ENCODE measurements at places on chromosomes 7 and 10.
A peak's percentile ranks its signal among the peaks of the same experiment; 100 is the strongest.

- DNase-seq = peak; percentile 87
Measured at GRCh38 chr10:121069061-121069850, 218.1 kb downstream of the WDR11 start.

DNA sequence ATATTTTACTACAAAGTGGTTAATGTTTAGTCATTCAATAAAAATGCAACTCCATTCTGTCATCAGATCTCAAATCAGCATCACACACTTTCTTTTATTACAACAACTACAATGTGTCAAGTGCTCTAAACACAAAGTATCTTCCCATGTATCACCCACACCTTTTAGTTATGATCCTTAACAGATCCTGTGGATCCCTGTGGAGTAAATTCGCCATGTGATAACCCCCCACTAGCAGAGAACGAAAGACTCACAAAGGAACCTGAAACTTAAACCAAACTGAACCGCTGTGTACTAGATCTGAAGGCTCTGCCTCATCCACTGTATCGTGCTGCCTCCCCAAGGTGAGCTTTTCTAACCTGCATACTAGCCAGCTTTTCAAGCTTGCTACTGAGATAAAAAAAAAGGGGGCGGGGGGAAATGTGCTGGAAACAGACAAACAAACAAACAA lies 1.7 kb downstream of the DPY19L1 start:
- peak; percentile 56 for DNase-seq

GRCh38 chr7:1569440-1569832 lies 396 bp downstream of the PSMG3 start:
- DNase-seq = no peak

DNA sequence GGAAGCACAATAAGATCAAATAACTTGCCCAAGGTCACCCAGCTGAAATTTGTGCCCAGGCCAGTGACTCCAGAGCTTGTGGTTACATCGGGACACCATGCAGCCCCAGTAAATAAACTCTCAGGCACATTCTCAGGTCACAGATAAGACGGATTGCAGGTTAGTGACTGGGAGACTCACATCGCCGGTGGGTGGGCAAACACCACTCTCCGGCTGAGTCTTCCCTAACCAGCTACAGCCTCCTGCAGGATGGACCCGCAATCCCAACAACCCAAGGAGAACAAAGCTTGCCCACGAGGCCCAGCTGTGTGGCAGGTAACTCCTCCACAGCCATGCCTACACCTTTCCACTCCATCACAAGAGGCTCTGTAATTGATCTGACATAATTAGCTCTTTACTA lies 81.7 kb upstream of the EFCAB10 start:
- DNase-seq = no peak

DNA sequence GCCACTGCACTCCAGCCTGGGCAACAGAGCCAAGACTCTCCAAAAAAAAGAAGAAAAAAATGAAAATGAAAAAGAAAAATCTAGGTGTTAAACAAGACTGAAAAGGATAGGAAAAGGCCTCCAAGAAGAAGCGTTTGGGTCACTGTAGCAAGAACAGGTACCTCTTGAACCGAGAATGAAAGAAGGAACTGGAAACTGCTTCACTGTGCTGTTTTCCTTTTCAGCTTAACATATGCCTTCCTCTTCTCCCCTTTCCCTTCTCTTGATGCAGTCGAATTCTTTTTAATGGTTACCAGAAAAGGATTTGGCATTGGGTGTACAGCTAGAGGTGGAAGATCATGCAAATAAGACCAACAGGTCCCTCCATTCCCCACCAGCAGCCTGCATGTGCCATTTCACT lies 28.1 kb downstream of the LRRC4 start:
- no peak for DNase-seq

- peak; percentile 96 for DNase-seq
Measured at GRCh38 chr7:74061840-74062539, 21.6 kb upstream of the LIMK1 start.

- no peak for DNase-seq
Measured at GRCh38 chr7:111437736-111438135, 124.6 kb downstream of the IMMP2L start.

GRCh38 chr7:70208236-70209063 lies 610.2 kb downstream of the AUTS2 start:
- DNase-seq = peak; percentile 38

GRCh38 chr10:132650611-132651250 lies 113.1 kb downstream of the INPP5A start:
- DNase-seq = no peak
